ENCODE measurements at places on chromosomes 2 and 18. TPM values are rescaled to one million over a fixed set of nuclear protein-coding genes. Genes with fewer than 3 reads are reported as not detected.

The UGT1A4 gene
- 0.07 TPM for total RNA-seq

GRCh38 chr2:119659601-119660342, 19.2 kb upstream of the TMEM177 start:
- no peak for DNase-seq

The RAB10 gene
- 90.4 TPM for total RNA-seq

DNA sequence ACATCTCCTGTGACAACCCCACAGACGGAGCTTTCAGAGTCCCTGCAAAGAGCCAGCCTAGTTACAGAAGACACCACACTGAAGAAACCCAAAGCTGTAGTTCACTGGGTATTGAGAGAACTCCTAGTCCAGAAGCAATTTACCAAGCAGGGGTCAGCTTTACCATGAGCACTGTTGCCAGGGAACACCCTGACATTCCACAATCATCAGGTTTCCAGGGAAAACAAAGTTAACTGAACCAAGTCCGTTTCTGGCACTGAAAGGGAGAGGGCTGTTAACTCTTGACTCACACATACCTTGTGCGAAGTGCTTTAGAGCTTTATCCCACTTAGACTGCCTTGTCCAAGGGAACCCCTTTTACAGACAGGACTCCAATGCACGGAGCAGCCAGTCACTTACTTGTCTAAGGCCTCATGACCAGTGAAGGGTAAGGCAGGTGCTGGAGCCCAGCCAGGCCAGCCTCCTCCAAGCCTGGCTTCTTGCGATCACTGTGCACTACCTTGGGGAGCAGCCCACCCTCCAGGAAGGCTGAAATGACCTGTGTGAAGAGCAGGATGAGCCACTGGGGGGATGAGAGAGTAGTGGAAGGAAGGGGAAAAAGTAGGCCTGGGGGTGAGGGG, 53.9 kb downstream of the REEP1 start:
- peak; percentile 87 for DNase-seq

GRCh38 chr2:81505586-81505985, 1201.0 kb upstream of the LRRTM1 start:
- DNase-seq: no peak

GRCh38 chr18:21489119-21489750, 111.3 kb downstream of the ESCO1 start:
- DNase-seq: no peak
